NCI-H524 (cell line): ENCODE measurements at places on chromosomes 11 and 22.

DNA sequence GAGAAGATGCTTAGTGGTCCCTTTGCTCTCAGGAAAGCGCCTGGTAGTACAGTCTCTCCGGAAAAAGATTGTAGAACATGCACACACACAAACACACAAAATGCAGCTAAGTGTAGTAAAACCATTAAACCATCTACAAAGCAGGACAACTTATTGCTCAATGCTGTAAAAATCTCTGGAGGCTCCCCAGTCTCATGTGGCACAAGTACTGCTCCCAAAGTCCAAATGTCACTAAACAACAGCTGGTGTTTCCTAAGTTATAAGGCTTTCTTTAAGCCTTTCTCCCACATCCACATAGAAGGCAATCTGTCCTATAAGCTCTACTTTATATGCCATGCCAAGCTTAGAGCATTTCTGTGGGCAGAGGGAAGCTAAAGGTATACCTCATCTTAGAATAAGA, 32.9 kb downstream of the CDON start:
- peak; percentile 40 for DNase-seq

- no peak for DNase-seq
Observed at GRCh38 chr11:29751618-29752017, 265.2 kb downstream of the KCNA4 start.

- peak; percentile 39 for DNase-seq
Observed at GRCh38 chr11:80155412-80156017, 714.7 kb upstream of the TENM4 start.

DNA sequence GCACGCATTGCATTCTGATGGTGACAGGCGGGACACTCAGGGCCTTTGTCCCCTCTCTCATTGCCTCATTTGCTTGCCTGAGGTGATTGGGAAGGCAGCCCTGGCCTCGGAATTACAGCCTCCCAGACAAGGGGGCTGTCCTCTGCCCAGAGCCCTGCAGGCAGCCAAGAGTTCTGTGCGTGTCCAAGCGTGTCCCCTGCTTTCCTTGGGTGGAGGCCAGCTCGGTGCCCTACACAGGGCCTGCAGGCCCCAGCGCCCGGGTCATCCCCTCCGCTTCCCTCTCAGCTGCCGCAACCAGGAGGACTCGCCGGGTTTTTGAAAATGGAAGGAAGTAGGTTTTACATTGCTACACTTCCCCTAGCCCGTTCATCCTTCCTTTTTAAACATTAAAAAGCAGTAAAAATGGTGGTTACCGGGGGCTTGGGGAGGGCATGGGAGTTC, 1.9 kb downstream of the GRAMD4 start:
- DNase-seq = no peak

- DNase-seq = peak; percentile 84
Observed at GRCh38 chr22:47165338-47166032, 403.0 kb downstream of the TBC1D22A start.

- no peak for DNase-seq
Observed at GRCh38 chr22:17724678-17725499, 49.4 kb downstream of the BID start.

- DNase-seq = no peak
Observed at GRCh38 chr22:37386441-37386840, 40.8 kb downstream of the ELFN2 start.

DNA sequence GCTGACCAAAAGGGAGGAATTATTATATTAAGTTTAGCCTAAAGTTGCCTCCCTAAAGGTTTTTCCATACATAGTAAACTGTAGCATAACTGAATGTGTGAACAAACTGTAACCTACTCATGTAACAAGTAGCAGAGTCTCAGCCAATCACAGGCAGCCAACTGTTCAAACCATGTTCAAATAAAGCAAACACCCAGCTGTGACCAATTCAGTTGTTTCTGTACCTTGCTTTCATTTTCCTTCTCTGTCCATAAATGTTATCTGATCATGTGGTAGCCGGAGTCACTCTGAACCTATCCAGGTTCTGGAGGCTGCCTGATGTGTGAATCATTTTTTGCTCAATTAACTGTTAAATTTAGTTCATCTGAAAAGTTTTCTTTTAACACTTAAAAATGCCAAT, 373.5 kb downstream of the GUCY1A2 start:
- no peak for DNase-seq

DNA sequence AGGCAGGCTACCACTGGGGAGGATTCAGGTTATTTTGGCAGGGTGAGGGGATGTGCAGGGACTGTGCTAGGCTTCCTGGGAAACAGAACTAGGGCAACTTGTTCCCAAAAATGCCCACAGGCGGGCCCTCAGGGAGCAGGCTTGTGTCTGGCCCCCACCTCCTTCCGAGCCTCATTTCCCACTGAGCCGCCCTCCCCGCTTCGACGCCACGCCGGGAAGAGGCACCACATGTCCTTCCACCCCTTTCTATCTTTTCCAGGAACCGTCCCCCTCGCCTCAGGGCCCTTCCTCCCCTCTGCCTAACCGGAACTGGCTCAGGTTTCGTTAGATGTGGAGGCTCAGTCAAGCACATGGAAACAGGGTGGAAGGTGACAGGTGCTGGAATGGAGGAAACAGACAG, 9.4 kb upstream of the CHADL start:
- DNase-seq = no peak

DNA sequence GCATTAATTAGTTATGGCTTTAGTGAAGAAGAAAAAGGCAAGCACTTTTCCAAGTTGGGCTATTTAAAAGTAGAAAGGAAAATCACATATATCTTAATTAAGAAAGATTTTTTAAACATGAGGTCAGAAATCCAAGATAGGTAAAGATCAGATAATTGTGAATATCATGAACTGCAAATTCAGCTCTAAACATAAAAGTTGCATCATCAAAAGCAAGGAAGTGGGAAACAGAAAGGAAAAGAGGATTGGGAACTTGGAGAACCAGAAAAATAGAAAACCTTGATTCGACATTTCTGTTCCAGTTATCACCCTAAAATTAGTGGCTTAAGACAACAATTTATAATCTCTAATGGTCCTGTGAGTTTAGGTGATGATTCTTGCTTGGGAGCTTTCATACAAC, 17.5 kb downstream of the KBTBD3 start:
- no peak for DNase-seq

DNA sequence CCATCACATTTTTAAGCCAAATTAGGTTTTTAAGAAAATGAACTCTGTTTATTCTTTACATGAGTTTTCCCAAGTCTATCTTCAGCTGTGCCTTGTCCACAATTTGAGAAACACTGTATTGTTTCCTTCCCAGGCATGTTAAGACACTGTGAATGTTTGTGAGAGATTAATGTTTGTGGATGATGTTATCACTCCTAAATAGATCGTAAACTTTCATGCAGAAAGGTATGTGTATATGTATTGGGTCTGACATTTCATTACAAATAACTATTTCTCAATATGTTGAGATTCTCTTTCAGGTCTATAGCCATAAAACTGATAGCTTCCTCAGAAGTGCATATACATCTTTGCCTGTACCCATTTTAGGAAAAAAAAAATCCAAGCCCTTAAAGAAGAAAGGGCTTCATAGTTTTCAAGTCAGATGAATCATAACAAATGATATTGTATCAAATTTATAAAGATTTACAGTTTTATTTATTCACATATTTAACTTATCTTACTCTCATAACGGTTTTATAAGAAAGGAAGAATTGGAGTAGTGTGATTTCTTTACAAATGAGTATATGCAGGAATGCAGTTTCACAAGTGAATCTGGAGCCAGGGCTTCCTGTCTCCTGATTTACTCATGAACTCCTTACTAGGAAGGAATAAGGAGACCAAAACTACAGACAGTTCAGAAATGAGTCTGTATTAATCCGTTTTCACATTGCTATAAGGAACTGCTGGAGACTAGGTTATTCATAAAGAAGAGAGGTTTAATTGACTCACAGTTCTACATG, 11.2 kb downstream of the OR8D1 start:
- DNase-seq = no peak

DNA sequence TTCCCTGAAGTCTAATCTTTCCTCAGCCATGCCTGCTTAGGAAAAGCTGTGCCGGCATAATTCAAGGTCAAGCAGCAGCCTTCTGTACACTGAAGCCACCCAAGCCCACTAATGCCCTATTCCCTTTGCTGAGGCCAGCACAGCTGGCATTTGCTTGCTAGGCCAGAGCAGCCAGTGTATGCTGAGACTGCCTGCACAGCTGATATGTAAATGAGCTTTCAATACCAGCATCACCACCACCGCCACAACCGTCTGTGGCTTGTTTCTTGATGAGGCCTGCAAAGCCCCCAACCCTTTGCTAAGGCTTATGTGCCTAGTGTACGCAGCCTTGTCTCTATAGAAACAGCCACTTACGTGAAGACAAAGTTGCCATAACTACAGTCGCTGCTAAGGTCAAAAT, 56.3 kb upstream of the TNRC6B start:
- peak; percentile 49 for DNase-seq

DNA sequence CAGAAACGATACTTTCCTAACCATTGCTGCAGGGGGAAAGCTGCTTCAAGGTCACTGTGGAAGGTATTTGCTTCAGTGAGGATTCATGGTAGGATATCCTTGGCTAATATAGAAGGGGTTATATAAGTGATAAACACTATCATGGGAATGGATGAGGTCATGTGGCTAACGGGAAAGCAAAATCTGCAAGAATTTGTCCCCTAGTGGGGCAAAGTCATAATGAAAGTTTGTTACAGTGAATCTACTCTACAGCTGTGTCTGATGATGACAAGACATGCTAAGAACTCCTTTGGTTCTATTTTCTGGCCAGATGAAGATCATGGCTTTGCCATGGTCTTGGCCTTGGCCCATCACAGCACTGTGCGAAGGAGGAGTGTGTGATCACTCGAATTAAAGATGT, 13.8 kb downstream of the MMP20 start:
- no peak for DNase-seq

GRCh38 chr11:73321604-73322381, 13.7 kb downstream of the ARHGEF17 start:
- no peak for DNase-seq

GRCh38 chr11:62883673-62884072, 3.0 kb downstream of the SLC3A2 start:
- no peak for DNase-seq

GRCh38 chr22:40480996-40481395, 110.6 kb downstream of the SGSM3 start:
- DNase-seq = no peak

DNA sequence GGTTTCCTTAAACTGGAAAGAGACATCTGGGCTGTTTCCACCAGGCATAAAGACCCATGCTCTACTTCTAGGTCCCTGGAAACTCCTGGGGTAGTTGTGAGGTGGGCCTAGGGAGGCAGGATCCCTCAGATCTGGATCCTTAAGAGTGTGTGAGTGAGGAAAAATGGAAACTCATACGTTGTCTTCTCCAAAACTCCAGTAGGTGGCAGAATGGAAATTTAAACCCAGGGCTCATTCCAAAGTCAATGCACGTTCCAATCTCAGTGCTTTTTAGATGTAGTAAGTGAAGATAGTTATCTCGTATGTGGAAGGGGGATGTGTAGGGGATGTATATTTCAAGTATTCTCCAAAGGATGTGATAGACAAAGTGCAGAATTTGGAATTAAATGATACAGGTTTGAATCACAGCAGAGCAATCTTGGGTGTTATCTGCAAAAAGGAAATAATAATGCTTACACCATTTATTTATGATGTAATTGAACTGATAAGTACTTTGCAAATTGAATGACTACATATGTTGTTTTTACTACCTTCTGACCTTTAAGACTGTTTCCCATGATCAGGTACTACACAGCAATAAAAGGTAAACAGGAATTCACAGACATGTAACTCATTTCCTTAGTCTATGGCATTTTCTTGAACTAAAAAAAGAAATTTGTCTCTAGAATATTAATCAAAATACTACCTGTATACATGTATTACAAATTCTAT, 13.1 kb upstream of the MMP1 start:
- peak; percentile 10 for DNase-seq

- no peak for DNase-seq
Observed at GRCh38 chr11:72599325-72600117, 74.7 kb downstream of the PDE2A start.

DNA sequence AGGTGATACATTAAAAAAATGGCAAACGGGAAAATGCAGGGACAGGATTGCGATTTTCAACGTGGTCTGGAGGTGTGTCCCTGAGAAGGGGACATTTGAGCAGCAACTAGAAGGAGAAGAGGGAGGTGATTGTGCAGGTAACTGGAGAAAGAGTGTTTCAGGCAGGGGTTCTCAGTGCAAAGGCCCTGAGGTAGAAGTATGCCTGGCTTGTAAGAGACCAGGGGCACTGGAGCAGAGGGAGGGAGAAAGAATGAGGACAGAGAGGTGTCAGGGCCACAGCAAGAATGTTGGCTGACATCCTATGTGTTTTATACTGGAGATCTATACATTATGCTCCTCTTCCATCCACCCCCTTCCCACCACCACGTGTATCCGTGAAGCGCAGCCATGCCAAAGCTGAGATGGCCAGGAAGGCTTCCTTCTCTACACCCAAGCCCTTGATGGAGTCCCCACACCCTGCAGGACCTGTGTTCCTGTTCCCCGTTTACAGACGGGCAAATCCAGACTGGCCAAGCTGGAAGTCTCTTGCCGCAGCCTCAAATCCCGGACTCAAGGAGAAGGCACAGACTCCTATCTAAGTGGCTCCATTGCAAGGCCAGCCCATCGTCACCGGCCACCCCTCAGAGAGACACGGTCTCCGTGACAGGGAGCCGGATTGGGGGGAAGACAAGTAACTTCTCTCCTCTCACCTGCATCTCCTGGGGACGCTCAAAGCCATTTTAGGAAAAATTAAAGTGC, 416.1 kb downstream of the MN1 start:
- DNase-seq = no peak

DNA sequence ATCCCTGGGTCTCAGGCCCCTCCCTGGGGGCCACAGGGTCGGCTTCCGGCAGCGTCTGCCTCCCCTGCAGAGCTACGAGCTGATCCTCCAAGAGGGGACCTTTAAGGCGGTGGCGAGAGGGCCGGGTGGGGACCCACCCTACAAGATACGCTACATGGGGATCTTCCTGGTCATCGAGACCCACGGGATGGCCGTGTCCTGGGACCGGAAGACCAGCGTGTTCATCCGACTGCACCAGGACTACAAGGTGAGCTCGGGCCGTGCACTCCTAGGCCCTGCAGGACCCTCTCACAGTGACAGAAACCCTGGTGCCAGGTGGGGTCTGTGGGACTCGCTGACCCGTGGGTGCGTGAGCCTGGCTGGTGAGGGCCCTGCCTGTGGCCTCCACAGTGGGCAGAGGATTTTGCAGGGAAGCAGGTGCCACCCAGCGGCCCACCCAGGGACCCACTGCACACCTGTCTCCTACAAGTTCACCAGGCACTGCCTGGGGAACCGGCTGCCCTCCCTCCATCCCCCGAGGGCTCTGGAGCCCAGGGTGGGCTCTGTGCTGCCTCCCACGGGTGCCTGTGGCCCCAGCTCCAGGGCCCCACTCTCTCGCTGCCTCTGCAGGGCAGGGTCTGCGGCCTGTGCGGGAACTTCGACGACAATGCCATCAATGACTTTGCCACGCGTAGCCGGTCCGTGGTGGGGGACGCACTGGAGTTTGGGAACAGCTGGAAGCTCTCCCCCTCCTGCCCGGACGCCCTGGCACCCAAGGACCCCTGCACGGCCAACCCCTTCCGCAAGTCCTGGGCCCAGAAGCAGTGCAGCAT, 13.7 kb downstream of the MUC5B start:
- no peak for DNase-seq
